H9 (cell line): ENCODE measurements at places on chromosomes 5 and 9. TPM values are rescaled to one million over a fixed set of nuclear protein-coding genes. Genes with fewer than 3 reads are reported as not detected.

GRCh38 chr5:161925960-161926359 lies 78.0 kb downstream of the GABRA1 start:
- peak; percentile 34 for DNase-seq

- peak; percentile 73 for DNase-seq
These were observed 218.5 kb downstream of the C9orf50 start for GRCh38 chr9:129402371-129402739.

GRCh38 chr5:54294097-54294667 lies 16.2 kb downstream of the ARL15 start:
- no peak for DNase-seq

DNA sequence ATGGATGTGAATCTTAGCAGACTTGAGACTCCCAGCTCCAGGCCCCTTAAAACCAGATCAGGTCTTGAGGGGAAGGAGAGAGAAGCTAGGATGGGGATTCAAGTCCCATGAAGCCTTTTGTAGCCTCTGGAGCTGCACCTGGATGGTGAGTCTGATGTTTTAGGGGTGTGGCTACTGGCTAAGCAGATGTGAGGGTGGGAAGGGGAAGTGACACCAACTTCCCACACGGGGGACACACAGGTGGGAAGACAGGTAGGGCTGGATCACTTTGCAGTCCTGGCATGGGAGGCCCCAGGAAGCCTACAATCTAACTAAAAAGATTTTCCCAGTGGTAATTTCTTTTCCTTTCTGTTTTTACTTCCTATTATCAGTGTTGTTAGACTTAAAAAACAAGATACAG lies 38.7 kb upstream of the UBAP2 start:
- no peak for DNase-seq

GRCh38 chr9:72271613-72272478 lies 93.2 kb downstream of the ZFAND5 start:
- DNase-seq, result peak; percentile 49

DNA sequence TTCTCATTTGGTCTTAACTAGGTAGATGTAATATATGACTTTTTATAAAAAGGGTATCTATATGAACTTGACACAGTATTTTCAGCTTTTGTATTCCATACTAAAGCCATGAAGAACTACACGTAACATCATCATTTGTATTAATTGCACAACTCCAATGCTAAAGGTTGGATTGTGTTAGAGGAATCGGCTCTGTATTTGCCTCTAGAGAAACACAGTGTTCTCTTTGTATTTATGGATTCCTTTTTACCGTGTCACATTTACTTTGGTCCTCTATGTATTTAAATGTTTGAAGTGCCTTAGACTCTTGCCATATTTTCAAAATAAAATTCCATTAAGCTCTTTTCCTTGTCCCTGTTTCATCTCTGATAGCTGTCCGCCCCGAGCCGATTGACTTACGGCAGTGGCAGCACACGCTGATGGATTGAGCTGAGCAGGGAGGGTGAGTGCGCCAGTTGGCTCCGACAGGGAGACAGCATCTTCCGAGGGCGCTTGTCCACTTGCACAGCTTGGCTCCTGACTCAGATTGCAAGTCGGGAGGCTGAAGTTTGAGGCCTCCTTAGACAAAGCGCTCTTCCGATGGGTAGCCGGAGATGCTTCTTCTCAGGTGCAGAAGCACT lies 95.6 kb upstream of the DMRT1 start:
- no peak for DNase-seq

GRCh38 chr9:113331780-113332179 lies 8.3 kb downstream of the WDR31 start:
- DNase-seq, result no peak

- peak; percentile 58 for DNase-seq
These were observed 17.5 kb upstream of the PHF19 start for GRCh38 chr9:120894321-120895148.

DNA sequence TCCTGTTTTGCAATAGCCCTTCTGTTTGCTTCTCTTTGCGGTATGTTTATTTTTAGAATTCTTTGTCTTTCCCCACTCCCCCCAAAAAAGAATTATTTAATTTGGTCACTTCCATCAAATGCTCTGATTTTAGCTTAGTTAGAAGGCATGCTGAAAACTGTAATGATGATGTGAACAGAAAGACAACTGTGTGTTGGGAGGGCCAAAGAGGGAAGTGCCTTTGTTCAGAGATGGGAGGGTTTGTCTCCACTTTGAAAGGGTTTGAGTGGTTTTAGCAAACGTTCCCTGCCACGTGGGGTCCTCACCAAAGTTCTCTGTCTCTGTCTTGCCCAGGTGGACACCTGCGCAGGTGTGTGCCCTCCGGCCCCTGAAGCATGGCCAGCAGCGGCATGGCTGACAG lies 41.9 kb downstream of the SYK start:
- peak; percentile 10 for DNase-seq

- no peak for DNase-seq
These were observed 178.5 kb downstream of the C9orf152 start for GRCh38 chr9:110029429-110029955.

DNA sequence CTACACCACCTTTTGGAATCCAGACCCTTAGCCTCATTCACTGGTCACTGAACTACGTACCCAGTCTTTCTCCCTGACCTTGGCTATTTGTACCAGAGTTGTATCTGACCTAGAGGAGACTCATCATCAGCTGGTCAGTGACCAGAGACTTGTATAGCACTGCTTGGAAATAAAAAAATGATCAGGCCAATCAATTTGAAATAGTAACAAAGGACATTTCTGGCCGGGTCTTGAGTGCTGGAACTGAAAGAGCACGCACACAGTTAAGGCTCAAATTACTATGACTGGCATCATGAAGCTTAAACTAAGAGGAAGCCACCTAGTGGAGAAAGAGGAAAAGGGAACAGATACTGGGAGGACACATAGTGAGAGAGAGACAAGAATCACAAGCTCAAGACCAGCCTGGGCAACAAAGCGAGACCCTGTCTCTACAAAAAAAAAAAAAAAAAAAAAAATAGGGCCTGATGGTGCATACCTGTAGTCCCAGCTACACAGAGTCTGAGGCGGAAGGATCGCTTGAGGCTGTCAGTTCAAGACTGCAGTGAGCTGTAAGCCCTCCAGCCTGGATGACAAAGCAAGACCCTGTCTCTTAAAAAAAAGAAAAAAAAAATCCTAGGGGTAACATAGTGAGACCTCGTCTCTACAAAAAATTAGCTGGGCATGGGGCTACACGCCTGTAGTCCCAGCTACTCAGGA lies 12.8 kb upstream of the SRP19 start:
- DNase-seq, result peak; percentile 46

GRCh38 chr5:180908998-180909731 lies 10.2 kb downstream of the BTNL8 start:
- DNase-seq, result no peak

DNA sequence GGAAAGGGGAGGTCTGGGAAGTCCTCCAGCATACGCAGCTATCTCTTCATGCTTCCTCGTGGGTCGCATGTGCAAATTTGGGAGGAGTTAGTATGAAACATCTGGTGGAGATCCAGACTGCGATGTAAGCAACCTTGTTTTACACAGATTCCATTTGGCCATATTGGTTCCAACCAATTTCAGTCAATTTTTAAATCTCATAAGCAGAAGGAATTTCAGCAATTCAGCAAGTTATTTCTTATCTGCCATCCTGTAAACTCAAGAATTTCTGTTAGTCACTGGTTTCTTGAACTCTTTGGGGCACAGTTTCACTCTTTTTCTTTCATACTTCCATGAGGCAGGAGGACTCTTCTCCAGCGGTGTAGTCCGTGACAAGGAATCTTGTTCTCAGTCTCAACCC lies 130.4 kb upstream of the CLINT1 start:
- no peak for DNase-seq

DNA sequence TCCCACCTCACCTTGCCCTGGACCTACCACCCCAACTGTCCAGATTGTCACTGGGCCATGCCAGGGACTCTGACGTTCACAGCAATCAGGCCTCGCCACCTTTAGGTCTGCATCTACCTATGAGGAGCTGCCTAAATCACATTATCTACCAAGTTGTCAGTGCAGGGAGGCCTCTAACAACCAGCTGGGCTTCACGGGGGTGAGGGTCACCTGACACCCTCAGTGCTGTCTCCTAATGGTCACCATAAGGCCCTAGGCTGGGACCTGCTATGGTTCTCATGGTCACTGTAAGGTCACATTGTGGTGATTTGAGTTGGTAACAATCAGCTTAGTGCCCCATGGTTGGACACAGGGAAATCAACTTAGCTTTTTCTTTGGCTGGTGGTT lies 119.2 kb upstream of the CXCL14 start:
- DNase-seq, result peak; percentile 10

DNA sequence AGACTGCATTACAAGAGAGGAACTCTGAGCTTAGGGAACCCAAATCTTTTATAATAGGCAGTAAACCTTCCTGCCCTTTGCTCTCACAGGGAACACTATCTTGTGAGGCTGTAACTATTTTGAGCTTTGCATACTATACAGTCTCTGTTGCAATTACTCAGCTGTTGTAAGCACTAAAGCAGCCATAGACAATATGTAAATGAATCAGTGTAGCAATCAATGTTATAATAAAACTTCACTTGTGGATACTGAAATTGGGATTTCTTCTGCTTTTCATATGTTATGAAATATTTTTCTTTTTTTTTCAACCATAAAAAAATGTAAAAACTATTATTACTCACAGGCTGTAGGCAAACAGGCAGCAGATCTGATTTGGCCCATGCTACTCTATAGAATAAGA lies 16.7 kb upstream of the UBQLN1 start:
- no peak for DNase-seq

- DNase-seq, result no peak
These were observed 41.7 kb upstream of the BARX1 start for GRCh38 chr9:93996863-93997262.

- no peak for DNase-seq
These were observed 227.3 kb upstream of the NMUR2 start for GRCh38 chr5:152632360-152632759.

DNA sequence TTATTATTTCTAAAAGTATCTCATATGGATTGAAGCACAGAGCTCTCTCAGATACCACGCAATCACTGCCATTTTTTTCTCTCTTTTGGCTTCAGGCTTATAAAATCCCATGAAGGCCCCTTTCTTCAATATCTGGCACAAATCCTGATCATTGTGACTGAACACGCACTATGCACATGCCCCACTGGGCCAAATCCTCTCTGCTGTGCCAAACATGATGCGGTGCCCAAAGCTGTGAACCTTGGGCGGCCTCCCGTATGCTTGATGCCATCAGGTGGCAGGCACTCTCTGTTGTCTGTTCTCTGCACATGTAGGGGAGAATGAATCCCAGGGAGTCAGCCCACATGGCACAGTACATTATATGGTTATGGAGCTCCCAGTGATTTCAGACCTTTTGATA lies 375.0 kb upstream of the RGMB start:
- no peak for DNase-seq

- no peak for DNase-seq
These were observed 92.4 kb downstream of the UNC13B start for GRCh38 chr9:35254237-35254636.

- DNase-seq, result no peak
These were observed 72.2 kb upstream of the ADAMTS19 start for GRCh38 chr5:129387944-129388343.

- DNase-seq, result no peak
These were observed 80.7 kb downstream of the PRRT1B start for GRCh38 chr9:131625790-131626670.

DNA sequence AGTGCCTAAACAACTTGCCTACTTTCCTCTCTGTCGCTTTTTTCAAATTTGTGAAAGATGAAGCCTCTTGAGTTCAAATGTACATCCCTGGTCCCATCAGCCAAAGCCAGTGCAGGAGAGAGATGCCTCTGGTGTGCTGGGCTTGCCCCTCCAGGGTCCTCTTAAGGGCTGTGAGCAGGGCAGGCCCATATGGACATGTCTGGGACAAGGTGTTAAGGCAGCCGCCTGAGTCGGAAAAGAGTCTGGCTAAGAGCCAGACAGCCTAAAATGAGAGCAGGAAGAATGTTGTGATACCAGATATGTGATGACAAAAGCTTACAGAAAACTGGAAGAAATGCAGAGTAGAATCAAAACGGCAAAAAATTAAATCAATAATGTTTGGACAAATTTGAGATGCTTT lies 72.5 kb downstream of the APTX start:
- DNase-seq, result no peak

DNA sequence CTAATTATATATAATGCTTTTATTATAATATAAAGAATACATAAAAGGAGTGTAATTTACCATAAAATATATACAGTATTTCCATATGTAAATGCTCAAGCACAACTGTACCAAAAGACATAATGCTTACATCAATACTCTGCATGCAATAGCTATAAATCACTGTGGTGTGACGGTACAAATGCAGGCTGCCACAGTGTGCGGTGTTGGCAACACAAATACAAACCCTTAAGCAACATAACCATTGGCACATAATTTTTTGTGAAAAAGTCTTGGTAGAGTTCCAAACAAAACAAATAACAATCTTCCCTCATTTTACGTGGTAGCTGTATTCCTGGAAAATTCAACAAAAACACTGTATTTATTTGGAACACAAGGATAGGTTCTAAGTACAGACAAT lies 1.9 kb upstream of the SHISAL2B start:
- DNase-seq, result no peak

DNA sequence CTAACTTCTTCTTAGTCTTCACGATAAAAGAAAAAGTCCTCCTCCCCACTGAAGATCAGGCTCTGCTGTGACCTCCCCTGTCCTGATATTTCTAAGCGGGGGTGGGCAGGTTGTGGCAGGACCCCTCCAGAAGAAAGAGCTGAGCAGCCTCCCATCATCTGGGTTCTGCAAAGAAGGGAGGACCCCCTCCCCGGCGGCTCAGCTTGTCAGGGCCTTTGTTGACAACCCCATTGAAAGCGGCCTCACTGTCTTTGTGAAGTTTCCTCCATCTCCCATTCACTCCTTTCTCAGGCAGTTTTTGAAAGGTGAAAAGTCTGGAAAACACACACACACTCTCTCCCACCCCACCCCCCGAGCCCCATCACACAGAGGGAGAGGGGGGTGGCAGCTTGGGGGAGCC lies 26.2 kb upstream of the BARHL1 start:
- DNase-seq, result no peak

DNA sequence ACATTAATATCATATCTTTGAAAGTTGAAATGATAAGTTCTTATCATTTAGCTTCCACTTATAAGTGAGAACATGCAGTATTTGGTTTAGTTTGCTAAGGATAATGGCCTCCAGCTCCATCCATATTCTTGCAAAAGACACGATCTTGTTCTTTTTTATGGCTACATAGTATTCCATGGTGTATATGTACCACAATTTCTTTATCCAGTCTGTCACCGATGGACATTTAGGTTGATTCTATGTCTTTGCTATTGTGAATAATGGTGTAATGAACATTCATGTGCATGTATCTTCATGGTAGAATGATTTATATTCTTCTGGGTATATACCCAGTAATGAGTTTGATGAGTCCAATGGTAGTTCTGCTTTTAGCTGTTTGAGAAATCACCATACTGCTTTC lies 135.0 kb upstream of the PRR16 start:
- no peak for DNase-seq

GRCh38 chr5:140018920-140019644 lies 24.0 kb downstream of the NRG2 start:
- DNase-seq, result no peak

The QRFP gene
- not detected in 2 replicates for total RNA-seq

The GPR150 gene
- total RNA-seq, result 0.11 TPM in 1 of 2 replicates, not detected in the other

The NPM1 gene
- total RNA-seq, result 3,020 and 3,122 TPM in 2 replicates

The MEIKIN gene
- not detected in 2 replicates for total RNA-seq

The HACD4 gene
- total RNA-seq, result 0.59 and 0.63 TPM in 2 replicates

The PIP5K1B gene
- total RNA-seq, result 1.7 and 2.5 TPM in 2 replicates

The FOXD4 gene
- 0.20 and 0.22 TPM in 2 replicates for total RNA-seq

The RASGEF1C gene
- total RNA-seq, result 0.83 and 0.90 TPM in 2 replicates

The NR4A3 gene
- 0.20 and 0.24 TPM in 2 replicates for total RNA-seq

The FGD3 gene
- 1.7 and 1.8 TPM in 2 replicates for total RNA-seq

The DMRT3 gene
- total RNA-seq, result not detected in 2 replicates

The CRB2 gene
- total RNA-seq, result 2.9 and 3.6 TPM in 2 replicates

The ENTREP1 gene
- 21.3 and 21.8 TPM in 2 replicates for total RNA-seq

The IRX2 gene
- 91.6 and 94.4 TPM in 2 replicates for total RNA-seq

The TIMD4 gene
- total RNA-seq, result not detected in 2 replicates

The CA9 gene
- total RNA-seq, result 0.94 and 1.9 TPM in 2 replicates

The PDLIM4 gene
- 7.6 and 12.2 TPM in 2 replicates for total RNA-seq
